ENCODE measurements at places on chromosomes 12 and 14. TPM values are rescaled to one million over a fixed set of nuclear protein-coding genes. Genes with fewer than 3 reads are reported as not detected.

GRCh38 chr14:72557671-72558070 is 336.2 kb downstream of the DPF3 start:
- H3K4me1 ChIP-seq = no peaks in the 10 kb centered on the region
- peaks cover 9% of the 10 kb centered on the region for H3K27me3 ChIP-seq
- H3K4me3 ChIP-seq = no peak overlapping the region
- no peak for DNase-seq
- H3K27ac ChIP-seq = no peak overlapping the region

DNA sequence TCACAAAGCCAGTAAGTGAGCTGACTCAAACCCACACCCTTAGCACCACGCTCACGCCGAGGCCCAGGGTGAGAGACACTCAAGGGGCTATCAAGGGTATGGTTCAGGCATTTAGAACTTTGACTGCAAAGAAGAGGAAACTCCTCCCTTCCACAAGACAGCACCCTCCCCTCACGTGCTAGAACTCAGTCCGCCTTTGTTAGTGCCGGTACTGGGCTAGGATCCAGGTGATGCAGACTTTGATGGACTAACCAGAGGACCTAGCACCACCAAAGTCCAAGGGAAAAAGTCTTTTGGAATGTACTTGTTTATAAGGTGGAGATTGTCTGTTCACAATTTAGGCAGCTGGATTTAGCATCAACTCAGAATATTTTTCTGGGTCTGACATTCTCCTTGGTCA is 33.7 kb downstream of the VWF start:
- DNase-seq = no peak
- no peak overlapping the region for H3K4me3 ChIP-seq
- H3K4me1 ChIP-seq = peaks cover 3% of the 10 kb centered on the region
- peaks cover 2% of the 10 kb centered on the region for H3K27me3 ChIP-seq
- H3K27ac ChIP-seq = no peak overlapping the region

- H3K36me3 ChIP-seq = no peaks in the 10 kb centered on the region
- peaks cover 7% of the 10 kb centered on the region for H3K4me1 ChIP-seq
- H3K27me3 ChIP-seq = peaks cover 17% of the 10 kb centered on the region
- no peak overlapping the region for H3K4me3 ChIP-seq
- no peak overlapping the region for H3K27ac ChIP-seq
Measured at GRCh38 chr14:74510959-74511409, 17.4 kb downstream of the ISCA2 start.

DNA sequence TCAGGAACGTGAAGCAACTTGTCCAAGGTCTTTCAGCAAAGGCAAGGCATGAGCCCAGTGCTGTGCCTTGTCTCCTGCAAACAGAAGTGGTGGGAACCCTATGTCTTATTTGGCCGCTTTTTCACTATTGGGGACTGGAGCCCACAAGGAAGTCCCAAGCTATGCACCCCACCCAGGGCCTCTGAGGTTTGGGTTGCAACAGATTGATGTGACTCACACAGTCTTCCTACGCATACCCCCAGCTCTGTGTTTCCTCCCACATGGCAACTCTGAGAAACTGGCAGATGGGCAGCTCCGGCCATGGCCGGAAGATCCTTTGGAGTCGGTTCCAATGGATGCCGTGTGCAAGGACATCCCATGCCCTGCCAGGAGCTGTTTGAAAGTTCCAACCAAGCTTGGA is 28.3 kb upstream of the CMKLR1 start:
- H3K36me3 ChIP-seq = no peaks in the 10 kb centered on the region
- DNase-seq = no peak
- no peak overlapping the region for H3K4me3 ChIP-seq
- H3K27ac ChIP-seq = no peak overlapping the region
- H3K27me3 ChIP-seq = peaks cover 4% of the 10 kb centered on the region
- H3K4me1 ChIP-seq = no peaks in the 10 kb centered on the region

- DNase-seq = no peak
- H3K27ac ChIP-seq = no peak overlapping the region
- H3K4me1 ChIP-seq = peaks cover 37% of the 10 kb centered on the region
Measured at GRCh38 chr14:74571441-74571841, 40.6 kb downstream of the LTBP2 start.

DNA sequence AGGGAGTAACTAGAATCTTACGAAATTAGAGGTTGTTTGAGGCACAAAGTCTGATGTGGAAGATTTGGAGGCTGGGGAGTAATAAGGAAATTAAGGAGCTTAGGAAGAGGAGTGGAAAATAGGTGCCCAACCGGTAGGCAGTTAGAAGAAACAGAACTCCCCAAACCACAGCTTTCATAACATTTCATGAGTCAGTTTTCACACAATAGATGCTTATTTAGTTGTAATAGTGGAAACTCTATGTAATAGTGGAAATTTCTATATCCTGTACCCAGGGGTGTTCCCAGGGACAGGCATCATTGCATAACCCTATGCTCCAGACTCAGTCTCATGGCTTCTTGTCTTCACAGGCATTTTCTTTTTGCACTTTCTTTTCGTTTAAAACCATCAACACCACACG is 8.3 kb downstream of the C3AR1 start:
- no peak for DNase-seq
- no peak overlapping the region for H3K27ac ChIP-seq
- H3K36me3 ChIP-seq = peaks cover under 1% of the 10 kb centered on the region
- H3K4me3 ChIP-seq = no peak overlapping the region

DNA sequence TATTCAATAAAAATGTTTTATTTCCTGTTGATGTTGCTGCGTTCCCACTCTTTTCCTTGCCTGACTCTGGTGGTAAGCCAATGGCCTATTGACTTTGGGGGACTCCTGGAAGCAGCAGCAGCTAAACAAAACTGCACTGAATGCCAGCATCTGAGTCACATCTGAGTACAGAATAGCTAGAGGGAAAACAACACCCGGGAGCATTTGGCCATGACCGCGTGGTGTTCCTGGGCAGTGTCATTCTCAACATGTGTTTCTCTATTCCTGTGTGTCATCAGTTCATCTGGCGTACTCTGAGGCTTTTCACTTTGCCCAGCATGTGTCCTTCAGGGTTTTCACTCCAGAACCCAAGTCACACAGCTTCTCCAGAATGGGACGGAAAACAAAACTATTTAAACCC is 238.8 kb downstream of the PAWR start:
- H3K27ac ChIP-seq = no peak overlapping the region
- H3K4me1 ChIP-seq = no peaks in the 10 kb centered on the region

DNA sequence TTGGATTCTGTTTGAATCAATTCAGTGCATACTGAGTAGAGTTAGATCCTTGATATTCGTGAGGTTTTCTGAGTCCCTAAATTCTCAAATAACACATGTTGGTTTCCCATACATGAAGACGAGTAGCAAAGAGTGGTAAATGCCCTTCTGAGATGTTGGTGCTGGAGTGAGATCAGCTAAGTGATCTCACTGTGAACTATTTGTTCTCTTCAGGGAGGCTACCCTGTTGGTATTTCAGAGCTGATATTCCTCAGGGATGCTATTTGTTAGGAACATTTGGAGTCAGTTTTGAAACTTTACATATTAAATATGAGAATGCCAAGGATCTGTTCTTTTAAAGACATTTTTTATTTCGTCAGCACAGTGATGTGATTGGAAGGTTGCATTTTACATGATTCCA is 54.7 kb downstream of the SUSD6 start:
- H3K4me1 ChIP-seq = peaks cover 83% of the 10 kb centered on the region
- no peak overlapping the region for H3K4me3 ChIP-seq
- no peak for DNase-seq
- H3K27me3 ChIP-seq = no peaks in the 10 kb centered on the region
- no peak overlapping the region for H3K27ac ChIP-seq

- H3K4me1 ChIP-seq = no peaks in the 10 kb centered on the region
- no peak overlapping the region for H3K27ac ChIP-seq
- no peaks in the 10 kb centered on the region for H3K36me3 ChIP-seq
- H3K4me3 ChIP-seq = no peak overlapping the region
Measured at GRCh38 chr12:60106214-60106613, 510.4 kb downstream of the SLC16A7 start.

GRCh38 chr14:104682107-104682593 is 7.3 kb upstream of the INF2 start:
- no peak for DNase-seq
- no peak overlapping the region for H3K4me3 ChIP-seq
- H3K4me1 ChIP-seq = peaks cover 36% of the 10 kb centered on the region

DNA sequence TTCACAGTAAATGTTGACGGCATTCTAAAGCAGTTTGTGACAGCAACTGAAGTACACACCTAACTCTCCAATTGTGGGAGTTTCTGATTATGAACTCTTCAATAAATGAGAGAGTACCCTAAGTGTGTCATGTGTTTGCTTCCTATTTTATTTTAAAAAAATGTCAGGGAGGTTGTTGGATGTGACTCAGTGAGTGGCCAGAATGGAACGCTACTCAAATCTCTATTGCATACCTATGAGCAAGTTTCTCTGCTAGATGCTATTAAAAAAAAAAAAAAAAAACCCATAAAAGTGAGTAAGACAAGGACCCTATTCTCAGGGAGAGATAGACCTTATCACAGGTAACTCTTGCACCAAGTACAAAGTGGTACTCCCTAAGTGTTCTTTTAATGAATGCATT is 256.6 kb downstream of the BTG1 start:
- DNase-seq = no peak
- no peak overlapping the region for H3K27ac ChIP-seq
- H3K27me3 ChIP-seq = no peaks in the 10 kb centered on the region
- no peak overlapping the region for H3K4me3 ChIP-seq
- H3K36me3 ChIP-seq = no peaks in the 10 kb centered on the region

DNA sequence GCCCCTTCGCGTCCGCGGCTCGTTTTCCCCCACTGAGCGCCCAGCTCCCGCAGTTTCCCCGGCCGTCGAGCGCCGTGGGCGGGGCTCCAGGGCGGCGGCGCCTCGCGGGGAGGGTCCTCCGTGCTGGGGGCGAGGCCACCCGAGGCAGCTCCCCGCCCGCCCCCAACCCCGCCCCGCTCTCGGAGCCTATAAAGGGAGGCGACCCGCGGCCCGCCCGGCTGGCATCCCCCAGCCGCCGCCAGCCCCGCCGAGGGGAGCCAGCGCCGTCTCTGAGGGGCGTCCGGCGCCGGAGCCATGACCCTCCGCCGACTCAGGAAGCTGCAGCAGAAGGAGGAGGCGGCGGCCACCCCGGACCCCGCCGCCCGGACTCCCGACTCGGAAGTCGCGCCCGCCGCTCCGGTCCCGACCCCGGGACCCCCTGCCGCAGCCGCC is at the start of gene TAMALIN:
Gene TAMALIN, plus strand, starts transcription at position 221 of the 432 bp plus-strand sequence. Its CDS starts 74 bp downstream, at position 295.
- H3K27ac ChIP-seq = peak within 1 kb of the TSS; percentile 80
- H3K4me3 ChIP-seq = peak within 1 kb of the TSS; percentile 87
- peaks cover 15% of the 10 kb centered on the region for H3K4me1 ChIP-seq
- peaks cover 9% of the 10 kb centered on the region for H3K27me3 ChIP-seq

DNA sequence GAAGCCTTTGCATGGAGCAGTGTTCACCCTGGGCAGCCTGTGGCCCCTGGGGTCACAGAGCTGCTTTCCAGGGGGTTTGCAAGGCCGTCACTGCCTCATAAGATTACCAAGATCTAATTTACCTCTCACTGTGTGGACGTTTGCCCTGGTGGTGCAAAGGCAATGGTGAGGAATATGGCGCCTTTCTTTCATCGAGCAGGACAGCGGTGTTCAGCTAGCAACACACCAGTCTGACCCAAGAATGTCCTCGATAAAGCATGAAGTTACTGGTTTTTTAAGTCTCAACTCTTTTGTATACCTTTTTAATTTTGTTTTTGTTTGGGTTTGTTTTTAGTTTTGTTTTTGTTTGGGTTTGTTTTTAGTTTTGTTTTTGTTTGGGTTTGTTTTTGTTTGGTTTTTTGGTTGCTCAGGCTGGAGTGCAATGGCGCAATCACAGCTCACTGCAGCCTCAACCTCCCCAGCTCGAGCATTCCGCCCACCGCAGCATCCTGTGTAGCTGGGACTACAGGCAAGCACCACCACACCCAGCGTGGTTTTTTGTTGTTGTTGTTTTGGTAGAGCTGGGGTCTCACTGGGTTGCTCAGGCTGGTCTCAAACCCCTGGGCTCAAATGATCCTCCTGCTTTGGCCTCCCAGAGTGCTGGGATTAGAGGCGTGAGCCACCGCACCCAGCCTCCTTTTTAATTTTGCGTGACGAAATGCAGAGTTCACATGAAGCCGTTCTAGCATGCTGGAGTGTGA is 57.9 kb downstream of the PPP2R5C start:
- H3K4me1 ChIP-seq = peaks cover 78% of the 10 kb centered on the region
- peak overlapping the region; percentile 73 for H3K4me3 ChIP-seq
- peak overlapping the region; percentile 98 for H3K27ac ChIP-seq
- DNase-seq = peak; percentile 86
- H3K27me3 ChIP-seq = no peaks in the 10 kb centered on the region

- peaks cover 1% of the 10 kb centered on the region for H3K27me3 ChIP-seq
- H3K36me3 ChIP-seq = no peaks in the 10 kb centered on the region
- H3K4me3 ChIP-seq = no peak overlapping the region
- H3K4me1 ChIP-seq = no peaks in the 10 kb centered on the region
- no peak for DNase-seq
Measured at GRCh38 chr14:58861586-58861985, 223.8 kb downstream of the DACT1 start.

- H3K27ac ChIP-seq = no peak overlapping the region
- DNase-seq = no peak
- H3K4me1 ChIP-seq = no peaks in the 10 kb centered on the region
- H3K27me3 ChIP-seq = peaks cover 2% of the 10 kb centered on the region
- H3K36me3 ChIP-seq = no peaks in the 10 kb centered on the region
Measured at GRCh38 chr12:38123566-38124246, 192.9 kb upstream of the ALG10B start.

- peaks cover 43% of the 10 kb centered on the region for H3K36me3 ChIP-seq
- no peak for DNase-seq
- H3K27me3 ChIP-seq = no peaks in the 10 kb centered on the region
- H3K27ac ChIP-seq = peak overlapping the region; percentile 31
- no peak overlapping the region for H3K4me3 ChIP-seq
Measured at GRCh38 chr12:111450676-111451075, 45.0 kb downstream of the SH2B3 start.

- H3K27me3 ChIP-seq = no peaks in the 10 kb centered on the region
- DNase-seq = no peak
- H3K36me3 ChIP-seq = no peaks in the 10 kb centered on the region
- no peak overlapping the region for H3K4me3 ChIP-seq
- H3K4me1 ChIP-seq = no peaks in the 10 kb centered on the region
Measured at GRCh38 chr14:26527095-26527494, 70.7 kb downstream of the NOVA1 start.

- no peak for DNase-seq
- H3K4me1 ChIP-seq = peaks cover 9% of the 10 kb centered on the region
- no peaks in the 10 kb centered on the region for H3K36me3 ChIP-seq
- H3K27ac ChIP-seq = no peak overlapping the region
- H3K27me3 ChIP-seq = peaks cover 36% of the 10 kb centered on the region
- H3K4me3 ChIP-seq = no peak overlapping the region
Measured at GRCh38 chr12:31586728-31587127, 4.2 kb downstream of the DENND5B start.

The DAO gene
- total RNA-seq = not detected

The PKP2 gene
- 0.23 TPM for total RNA-seq

The NID2 gene
- not detected for total RNA-seq
